ENCODE measurements at places on chromosomes 2 and 18.

DNA sequence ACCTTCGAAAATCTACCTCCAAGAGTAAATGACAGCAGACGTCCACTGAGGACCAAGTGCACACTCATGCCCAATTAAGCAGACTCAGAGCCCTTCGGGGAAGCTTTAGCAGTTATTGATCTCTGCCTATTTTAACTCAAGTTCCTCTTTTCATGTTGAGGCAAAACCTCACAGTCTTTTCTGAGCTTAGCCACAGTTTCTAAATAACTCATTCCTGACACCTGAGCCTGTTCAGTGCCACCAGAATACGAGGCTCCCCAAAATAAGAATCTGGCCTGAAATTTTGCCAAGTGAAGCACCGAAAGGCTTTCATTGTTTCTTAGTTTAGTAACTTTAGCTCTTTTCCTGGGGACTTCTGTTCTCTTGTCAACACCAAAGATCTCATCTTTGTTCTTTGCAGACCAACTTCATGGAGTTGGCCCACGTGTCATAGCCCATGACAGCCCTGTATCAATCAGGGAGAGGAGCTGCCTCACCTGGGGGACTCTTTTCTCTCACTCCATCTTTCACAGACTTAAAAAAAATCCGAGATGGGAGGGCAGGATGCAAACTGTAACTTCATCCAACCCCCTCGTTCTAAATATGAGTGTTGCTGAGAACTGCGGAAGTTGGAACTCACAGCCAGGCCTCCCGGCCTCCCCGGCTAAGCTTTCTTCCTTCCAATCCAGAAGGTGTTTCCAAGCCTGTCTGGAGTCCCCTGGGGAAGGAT, 22.2 kb downstream of the INPP5D start:
- no peak for DNase-seq

DNA sequence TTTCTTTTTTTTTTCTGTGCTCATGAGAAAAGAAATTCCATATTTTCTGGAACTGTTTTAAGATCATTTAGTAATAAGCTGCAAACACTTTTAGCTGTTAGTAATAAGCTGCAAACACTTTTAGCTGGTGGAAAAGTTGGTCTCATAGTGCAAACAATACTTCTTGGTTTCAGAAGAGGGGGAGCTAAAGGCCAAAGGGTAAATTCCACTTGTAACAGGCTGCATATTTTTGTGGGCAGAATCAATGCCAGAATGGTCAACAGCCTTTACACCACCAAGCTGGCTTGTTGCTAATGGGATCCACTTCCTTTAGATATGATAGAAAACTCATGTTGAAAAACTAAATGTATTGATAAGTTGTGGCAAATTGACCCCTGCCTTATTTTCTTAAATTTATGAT, 356.8 kb downstream of the NR4A2 start:
- DNase-seq = no peak

DNA sequence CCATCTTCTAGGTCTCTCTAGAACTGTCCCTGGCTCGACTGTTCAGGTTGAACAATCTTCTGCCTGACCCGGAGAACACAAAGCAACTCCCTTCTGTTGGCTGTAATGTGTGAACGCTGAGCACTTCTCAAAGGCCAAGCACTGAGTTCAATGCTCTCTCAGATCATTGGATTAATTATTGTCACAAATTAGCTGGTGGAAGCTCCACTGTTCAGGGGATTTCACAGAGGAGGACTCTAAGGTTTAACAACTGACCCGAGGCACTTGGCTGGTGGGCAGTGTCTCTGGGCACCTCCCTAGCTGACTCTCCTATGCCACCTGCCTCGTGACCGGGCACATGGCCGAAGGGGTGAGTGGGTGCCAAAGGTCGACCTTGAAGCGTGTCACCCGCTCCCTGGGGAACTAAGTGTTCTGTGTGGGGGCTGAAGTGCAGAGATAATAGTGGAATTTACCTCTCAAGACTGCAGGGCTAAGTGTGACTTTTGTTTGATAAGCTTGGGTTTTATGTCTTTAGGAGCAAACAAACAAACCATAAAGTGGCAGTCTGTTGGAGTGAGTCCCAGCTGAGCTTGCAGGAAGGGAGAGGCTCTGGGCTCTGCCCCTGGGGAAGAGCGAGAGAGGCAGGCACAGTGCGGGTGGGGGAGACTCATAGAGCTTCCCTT, 64.8 kb downstream of the BCL2L11 start:
- DNase-seq = no peak

GRCh38 chr18:11548916-11549551, 60.4 kb upstream of the SLC35G4 start:
- no peak for DNase-seq

DNA sequence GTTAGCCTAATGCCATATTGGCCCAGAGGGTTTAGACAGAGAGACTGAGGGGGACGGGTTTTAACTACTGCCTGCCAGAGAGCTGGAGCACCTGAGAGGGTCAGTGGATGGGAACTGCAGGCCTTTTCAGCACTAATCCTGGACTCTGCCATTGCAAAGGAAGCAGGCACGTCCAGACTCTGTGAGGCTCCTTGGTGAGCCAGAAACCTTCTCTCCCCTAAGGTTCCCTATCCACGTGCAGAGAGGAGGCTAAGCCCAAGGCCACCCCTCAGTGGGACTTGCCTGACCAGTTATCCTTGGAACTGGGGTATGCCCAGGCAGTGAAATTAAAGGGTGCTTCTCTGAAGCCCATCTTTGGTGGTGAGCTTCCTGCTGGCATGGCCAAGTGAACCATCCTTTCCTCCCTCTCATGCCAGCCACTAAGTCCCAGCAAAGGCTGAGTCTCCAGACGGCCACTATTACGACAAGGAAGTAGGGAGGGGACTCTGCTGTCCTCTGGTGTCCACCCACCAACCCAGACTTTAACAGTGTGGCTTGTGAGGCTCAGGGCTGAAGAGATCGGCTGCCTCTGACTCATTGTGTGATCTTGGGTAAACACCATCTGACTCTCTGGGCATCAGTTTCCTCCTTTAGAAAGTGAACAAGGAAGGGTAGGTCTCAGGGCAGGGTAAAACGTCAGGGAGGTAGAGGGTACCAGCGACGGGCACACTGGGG, 3.9 kb upstream of the MLPH start:
- DNase-seq = no peak

GRCh38 chr2:5330961-5331360, 361.2 kb upstream of the SOX11 start:
- no peak for DNase-seq
